ENCODE measurements at places on chromosomes 3 and 15.

DNA sequence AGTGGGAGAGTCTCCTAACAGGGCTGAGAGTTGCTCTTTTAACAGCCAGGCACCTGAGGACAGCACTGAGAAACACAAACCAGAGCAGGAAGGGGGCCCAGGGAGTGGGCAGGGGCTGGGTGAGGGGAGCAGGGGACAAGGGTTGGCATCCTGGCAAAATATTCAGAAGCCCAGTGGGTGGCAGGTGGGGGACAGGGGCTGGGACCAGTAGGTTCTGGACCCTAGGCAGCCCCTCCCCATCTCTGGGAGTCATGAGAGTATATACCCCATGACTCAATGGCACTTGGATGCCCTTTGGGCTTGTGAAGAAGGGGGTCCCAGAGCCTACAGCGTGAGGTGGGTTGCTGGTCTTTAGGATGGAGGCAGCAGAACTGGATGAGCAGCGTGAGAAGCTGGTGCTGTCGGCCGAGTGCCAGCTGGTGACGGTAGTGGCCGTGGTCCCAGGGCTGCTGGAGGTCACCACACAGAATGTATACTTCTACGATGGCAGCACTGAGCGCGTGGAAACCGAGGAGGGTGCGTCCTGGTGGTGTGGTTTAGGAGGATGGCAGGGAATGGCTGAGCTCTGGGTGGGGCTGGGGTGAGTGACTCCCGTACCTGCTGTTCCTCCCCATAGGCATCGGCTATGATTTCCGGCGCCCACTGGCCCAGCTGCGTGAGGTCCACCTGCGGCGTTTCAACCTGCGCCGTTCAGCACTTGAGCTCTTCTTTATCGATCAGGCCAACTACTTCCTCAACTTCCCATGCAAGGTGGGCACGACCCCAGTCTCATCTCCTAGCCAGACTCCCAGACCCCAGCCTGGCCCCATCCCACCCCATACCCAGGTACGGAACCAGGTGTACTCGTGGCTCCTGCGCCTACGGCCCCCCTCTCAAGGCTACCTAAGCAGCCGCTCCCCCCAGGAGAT, 24.2 kb downstream of the NBEAL2 start:
- no peak for DNase-seq

DNA sequence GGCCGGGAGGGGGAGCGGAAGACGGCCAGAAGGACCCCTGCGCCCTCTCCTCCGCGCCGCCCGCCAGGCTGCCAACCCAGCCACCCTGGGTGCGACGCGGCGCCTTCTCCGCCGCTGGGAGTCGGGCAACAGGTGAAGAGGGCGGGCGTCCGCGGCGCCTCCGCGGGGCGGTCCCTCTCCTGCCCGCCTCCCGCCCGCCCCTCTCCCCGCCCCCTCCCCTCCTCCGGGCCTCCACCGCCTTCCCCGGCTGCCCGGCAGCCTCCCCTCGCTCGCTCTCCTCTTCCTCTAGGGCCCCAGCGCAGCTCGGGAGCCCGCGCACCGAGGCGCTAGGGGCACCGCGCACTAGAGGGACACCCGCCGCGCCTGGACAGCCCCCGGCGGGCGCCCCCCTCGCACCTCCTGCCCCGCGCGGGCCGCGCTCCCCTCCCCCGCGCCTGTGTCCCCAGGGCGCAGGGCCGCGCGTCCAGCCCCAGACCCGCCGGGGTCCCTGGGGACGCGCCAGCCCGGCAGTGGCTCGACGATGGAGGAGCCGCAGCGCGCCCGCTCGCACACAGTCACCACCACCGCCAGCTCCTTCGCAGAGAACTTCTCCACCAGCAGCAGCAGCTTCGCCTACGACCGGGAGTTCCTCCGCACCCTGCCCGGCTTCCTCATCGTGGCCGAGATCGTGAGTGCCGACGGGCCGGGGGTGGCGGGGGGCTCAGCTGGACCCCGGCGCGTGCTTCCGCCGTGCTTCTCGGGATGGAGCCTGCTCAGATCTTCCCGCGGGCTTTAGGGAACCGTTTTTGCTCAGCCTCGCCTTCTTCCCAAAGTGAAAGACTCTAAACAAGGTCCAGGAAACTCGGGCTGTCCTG, at the start of gene CMTM8:
CMTM8 (plus strand) TSS at position 228 of the 854 bp plus-strand sequence; CDS start at position 521, 293 bp downstream.
- peak; percentile 44 for DNase-seq

DNA sequence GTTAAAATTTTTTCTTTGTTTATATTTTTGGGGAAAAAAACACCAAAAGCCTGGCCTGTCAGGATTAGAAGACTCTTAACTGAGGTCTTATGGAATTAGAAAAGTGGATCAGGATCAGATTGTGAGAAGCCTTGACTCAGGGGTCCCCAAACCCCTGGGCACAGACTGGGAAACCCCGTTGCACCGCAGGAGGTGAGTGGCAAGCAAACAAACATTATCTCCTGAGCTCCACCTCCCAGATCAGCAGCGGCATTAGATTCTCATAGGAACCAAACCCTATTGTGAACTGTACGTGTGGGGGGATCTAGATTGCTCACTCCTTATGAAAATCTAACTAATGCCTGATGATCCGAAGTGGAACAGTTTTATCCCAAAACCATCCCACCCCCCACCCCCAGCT, 117.2 kb downstream of the TCF12 start:
- no peak for DNase-seq

- no peak for DNase-seq
Measured at GRCh38 chr15:65057549-65057940, 10.2 kb downstream of the RASL12 start.

DNA sequence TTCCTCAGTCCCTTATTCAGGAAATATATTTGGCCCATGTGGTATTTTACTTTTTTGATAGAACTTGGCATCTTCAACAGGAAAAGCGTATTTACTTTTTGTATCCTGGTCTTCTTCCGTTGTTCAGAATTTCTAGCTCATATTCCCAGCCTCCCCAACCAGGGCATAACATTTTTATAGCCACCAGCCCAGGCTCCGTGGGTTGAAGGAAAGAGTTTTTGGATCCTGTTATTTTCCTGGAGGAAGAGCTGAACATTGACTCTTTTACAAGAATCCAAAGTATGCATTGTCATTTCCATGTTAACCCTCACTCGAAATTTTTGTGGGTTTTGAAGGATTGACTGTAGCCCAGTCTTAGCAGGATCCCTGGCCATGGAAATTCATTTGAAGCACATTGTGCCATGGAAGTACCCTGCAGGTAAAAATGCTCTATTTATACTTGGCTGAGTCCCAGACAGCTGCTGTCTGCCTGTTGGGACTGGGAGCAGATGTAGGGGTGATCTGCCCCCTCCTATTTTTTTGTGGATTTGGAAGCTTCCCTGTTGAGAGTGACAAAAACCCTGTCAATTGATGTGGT, 98.8 kb downstream of the AKAP13 start:
- peak; percentile 92 for DNase-seq

DNA sequence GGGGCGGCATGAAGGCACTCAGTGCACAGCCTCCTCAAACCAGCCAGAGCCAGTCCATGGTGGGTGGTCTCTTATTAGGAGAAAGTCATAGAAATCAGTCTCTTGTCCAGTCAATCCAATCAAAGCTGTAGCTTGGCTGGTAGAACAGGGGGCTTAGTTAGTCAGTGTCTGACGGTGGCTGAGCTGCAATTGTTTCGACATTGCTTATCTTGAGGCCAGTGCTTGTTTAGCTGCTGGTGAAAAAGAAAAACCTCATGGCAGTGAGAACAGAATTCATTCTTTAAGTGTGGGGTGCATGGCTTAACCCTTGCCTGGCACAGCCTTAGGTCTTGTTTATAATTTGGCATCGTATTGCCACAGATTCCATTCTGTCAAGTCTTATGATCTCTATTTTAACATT, 53.9 kb downstream of the FGD5 start:
- no peak for DNase-seq

GRCh38 chr15:52422001-52422400, 106.7 kb downstream of the MYO5A start:
- DNase-seq, result no peak

- DNase-seq, result peak; percentile 9
Measured at GRCh38 chr3:13278783-13279531, 141.2 kb downstream of the NUP210 start.

DNA sequence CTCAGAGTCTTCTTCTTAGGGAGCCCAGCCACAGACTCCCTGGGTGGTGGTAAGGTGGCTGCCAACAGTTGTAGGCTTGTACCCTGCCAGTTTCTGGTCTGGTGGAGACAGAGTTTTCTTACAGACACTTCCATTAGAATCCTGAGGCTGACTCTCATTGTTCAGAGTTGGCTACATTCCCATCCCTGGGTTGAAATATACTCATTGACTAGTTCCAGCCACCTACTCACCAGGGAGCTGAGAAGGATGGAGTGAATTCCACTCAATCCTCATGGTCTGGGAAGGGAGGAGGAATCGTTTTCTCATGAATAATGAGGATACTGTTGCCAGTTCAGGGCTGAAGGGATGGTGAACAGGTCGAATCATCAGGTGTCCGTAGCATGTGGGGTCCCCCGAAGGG, 226.5 kb upstream of the PROK2 start:
- peak; percentile 38 for DNase-seq

DNA sequence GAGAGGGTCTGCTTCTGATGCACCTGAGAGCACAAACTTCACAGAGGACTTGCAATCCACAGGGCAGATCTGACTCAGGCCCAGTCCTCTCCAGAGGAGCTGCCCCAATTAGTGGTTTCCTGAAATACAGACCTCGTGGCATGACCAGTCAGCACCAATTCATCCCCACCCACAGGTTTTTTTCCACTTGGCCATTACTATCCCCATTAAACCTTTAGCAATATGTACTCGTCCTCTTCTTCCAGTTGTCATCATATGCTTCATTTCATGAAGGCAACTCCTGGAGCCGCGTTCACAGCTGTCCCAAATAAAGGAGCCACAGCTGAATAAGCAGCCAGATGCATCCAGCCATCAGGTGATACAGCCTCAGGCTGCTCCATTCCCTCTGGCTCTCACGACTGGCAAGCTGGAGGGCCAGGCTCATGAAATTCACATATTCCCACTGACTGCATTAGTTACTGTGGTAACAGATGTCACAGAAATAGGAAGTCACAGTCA, 163.1 kb downstream of the FMN1 start:
- peak; percentile 90 for DNase-seq

DNA sequence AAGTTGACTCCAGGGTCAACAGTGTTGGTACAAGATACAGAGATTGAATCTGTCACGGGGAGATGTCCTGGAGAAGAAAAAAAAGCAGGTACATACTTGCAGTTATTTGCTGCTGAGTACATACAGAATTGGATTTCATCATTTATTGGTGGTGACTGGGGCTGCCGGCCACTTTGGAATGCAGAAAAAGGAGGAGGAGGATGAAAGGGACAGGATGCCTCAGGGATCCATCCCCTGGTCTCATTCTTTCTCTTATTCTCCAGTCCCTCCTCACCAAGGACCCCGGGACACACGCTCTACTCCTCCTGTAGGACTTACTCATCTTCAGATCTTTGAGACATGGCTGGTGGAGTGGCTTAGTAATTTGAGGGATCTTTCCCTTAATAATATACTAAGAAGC, 30.0 kb upstream of the MEIS2 start:
- DNase-seq, result no peak

DNA sequence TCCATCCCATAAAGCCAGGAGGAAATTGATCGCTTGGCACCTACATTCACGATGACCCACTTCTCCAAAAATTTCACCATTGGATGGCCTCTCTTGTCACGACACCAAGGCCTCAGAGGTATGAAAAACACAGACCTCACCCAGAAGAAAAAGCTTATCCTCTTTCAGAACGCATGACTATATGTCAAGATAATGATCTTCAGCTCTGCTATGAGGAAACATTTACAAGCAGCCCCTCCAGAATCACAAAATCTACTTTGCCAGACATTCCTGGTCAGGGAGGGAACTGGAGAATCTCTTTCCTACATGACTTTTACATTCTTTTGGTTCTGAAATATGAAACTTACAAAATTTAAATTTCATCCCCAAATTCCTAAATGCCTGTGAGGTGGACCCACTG, 122.7 kb downstream of the WNT5A start:
- no peak for DNase-seq

DNA sequence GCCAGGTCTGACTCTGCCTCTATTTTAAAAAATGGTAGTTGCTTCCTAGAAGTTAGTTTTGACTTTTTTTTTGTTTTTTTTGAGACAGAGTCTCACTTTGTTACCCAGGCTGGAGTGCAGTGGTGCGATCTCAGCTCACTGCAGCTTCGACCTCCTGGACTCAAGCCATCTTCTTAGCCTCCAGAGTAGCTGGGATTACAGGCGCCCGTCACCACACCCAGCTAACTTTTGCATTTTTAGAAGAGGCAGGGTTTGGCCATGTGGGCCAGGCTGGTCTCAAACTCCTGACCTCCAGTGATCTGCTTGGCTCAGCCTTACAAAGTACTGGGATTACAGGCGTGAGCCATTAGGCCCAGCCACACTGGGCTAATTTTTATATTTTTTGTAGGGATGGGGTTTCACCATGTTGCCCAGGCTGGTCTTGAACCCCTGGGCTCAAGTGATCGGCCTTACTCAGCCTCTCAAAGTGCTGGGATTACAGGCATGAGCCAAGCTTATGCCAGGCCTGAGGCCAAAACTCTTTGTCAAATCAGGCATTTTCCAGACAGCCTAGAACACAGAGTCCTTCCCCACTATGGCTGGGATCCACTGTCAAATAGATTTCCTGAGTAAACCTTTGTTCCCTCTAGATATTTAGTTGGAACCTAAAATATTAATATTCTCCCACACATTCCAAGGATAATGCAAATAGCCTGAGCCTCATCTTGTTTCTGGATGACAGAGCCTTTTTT, 13.7 kb downstream of the C3orf62 start:
- DNase-seq, result no peak

GRCh38 chr15:60399931-60400330, 2.1 kb upstream of the ANXA2 start:
- DNase-seq, result peak; percentile 60

All from M059J (cell line).